ENCODE measurements at places on chromosomes 6 and 20.
A peak's percentile ranks its signal among the peaks of the same experiment; 100 is the strongest.

- no peak for DNase-seq
Observed at GRCh38 chr20:51085769-51086168, 62.9 kb upstream of the KCNG1 start.

GRCh38 chr20:33791959-33792597 is 19.1 kb upstream of the CHMP4B start:
- DNase-seq = peak; percentile 21

DNA sequence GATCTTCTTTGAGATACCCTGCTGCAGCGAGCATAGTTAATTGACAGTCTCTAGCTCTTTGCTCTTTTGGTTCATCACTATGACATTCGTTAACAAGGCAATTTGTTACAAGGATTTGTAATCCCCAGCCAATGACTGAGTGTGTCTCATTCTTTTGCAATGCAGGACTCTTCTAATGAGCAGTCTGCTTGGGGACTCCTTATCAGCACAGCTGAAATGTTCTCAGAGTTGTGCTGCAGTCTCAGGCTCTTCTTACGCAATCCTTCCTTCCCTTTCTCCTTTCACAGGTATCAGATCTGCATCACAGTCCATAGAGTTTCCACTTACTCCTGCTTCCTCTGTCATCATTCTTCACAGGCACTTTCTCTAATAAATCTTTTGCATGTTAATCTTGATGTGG is 161.2 kb upstream of the OGFRL1 start:
- DNase-seq = no peak

GRCh38 chr6:128993166-128993565 is 110.2 kb downstream of the LAMA2 start:
- DNase-seq = no peak

- no peak for DNase-seq
Observed at GRCh38 chr6:116030770-116031169, 29.9 kb downstream of the FRK start.

GRCh38 chr6:44453146-44453545 is 65.6 kb downstream of the CDC5L start:
- no peak for DNase-seq

GRCh38 chr6:14638906-14639761 is 521.6 kb downstream of the CD83 start:
- no peak for DNase-seq

DNA sequence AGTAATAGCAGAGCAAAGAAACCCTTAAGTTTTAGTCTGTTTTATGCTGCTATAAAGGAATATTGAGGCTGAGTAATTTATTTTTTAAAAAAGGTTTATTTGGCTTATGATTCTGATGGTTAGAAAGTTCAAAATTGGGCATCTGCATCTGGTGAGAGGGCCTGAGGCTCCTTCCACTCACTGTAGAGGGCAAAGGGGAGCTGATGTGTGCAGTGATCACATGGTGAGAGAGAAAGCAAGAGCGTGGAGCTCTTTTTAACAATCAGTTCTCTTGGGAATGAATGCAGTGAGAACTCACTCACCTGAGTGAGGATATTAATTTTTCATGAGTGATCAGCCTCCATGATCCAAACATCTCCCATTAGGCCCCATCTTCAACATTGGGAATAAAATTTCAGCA is 36.4 kb upstream of the SAMD3 start:
- DNase-seq = no peak

- DNase-seq = no peak
Observed at GRCh38 chr6:40990301-40990700, 48.7 kb downstream of the UNC5CL start.

GRCh38 chr20:17662333-17663039 is 19.6 kb downstream of the RRBP1 start:
- no peak for DNase-seq

DNA sequence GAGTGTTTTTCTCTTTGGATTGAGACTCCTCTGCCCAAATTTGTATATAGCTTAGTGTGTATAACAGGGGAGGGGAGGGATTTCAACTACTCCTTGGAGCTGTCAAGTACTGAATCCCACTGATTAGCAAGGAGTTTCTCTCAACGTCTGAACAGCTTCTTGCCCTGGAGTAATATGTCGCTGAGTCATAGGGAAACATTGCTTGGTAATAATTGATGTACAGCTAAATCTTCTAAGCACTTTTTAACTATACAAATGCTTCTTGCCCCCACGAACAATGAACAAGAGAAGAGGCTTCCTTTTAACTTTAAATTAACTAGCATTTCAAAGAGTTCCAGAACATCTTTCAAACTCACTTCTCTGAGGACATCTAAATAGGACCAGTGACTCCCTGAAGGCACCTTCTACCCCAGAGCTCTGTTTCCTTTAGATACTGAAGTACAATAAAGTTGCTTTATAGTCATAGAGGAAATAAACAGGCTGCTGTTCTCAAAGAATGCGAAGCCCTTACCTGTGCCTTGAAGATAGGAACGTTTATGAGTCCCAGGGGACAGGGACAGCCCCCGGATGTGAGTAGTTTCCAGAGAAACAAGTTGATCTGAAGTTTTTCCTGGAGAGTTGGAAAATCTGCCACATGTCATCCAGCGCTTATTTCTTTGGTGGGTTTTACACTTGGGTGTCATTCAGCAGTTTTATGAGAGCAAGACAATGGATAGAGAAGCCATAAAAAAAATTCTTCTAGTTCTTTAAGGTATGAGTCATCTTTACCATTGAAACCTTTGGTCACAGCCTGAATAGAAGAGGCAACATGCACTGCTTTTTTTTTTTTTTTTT is 462.5 kb upstream of the BTBD3 start:
- no peak for DNase-seq

- no peak for DNase-seq
Observed at GRCh38 chr20:62328684-62329388, 26.0 kb downstream of the ADRM1 start.

- no peak for DNase-seq
Observed at GRCh38 chr20:59403962-59404314, 103.5 kb downstream of the EDN3 start.

DNA sequence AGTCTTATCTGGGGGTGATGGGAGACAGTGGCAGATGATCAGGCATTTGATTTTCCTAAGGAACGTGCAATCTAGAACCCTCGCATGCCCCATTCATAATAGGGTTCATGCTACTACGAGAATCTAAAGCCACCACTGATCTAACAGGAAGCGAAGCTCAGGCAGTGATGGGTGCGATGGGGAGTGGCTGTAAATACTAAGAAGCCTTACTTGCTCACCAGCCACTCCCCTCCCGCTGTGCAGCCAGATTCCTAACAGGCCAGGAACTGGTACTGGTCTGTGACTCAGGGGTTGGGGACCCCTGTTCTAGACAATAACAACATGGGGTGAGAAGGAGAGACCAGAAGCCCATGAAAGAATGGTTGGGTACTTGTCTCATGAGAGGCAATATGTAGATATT is 4.5 kb downstream of the TREML4 start:
- DNase-seq = no peak

GRCh38 chr6:105432797-105433196 is 29.9 kb upstream of the PREP start:
- DNase-seq = no peak

GRCh38 chr20:25246182-25246999 is 1.5 kb upstream of the PYGB start:
- DNase-seq = no peak

- no peak for DNase-seq
Observed at GRCh38 chr20:17442588-17442987, 88.6 kb downstream of the BFSP1 start.

- peak; percentile 9 for DNase-seq
Observed at GRCh38 chr20:25310268-25310920, 62.5 kb downstream of the PYGB start.

DNA sequence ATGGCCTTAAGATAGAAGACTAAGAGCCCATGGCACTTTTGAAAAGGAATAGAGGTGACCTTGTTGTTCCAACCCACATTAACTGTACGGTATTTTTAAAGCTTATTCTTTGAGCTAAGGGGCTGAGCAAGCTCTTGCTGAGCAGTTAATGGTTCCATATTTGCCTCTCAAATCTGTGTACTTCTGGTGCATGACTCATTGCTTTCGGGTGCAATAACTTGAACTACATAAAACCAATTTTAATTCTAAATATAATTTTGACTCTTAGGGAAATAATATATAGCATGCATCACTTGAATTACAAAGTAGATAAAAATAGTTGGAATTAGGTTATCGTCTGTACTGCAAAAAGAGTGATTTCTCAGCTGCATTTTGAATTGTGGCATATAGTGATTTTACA is 348.1 kb upstream of the CITED2 start:
- DNase-seq = no peak

DNA sequence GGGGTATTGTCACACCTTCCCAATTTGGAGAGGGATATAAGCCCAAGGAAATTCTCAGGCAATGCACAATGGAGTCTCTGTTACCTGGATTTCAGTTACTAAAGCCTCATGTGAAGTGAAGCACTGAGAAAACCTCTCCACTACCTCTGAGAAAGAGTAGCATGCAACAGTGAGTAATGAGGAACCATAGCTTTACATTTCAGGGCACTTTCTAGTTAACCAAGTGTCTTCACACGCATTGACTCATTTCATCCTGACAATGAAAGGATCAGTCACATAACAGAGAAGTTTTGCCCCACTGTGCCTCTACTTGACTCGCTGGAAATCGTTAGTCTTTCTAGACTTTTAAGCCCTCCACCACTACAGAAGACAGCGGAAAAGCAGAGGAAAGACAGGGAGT is 86.2 kb upstream of the ARID1B start:
- DNase-seq = no peak

DNA sequence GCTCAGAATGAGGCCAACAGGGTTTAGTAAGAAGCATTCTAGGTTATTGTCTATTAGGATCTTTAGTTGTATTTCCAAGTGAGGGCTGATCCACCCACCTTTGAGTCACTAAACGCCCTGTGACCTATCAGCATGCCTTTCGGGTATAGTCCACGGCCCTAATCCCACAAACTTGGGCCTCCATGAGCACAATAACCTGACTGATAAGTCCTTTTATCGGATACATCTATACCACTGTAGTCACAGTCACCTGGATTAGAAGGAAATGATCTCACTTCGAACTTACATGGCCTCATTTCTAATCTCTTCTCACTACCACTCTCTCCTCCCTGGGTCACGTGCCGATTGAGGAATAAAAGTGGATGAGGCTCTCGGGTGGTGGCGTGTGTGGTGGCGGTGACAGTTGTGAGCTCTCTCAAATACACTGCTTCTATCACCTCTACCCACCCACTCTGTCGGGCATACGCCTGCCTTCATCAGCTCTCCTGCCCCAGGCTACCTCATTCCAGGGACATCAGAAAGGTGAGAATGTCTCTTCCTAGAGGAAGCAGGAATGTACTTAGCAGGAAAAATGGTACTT is 65.2 kb downstream of the TRAM2 start:
- DNase-seq = no peak

GRCh38 chr6:150560004-150560883 is 39.4 kb upstream of the PLEKHG1 start:
- DNase-seq = no peak

GRCh38 chr6:136952714-136953260 is 30.7 kb downstream of the SLC35D3 start:
- DNase-seq = no peak

GRCh38 chr6:3293271-3294155 is 34.8 kb downstream of the PSMG4 start:
- DNase-seq = no peak

GRCh38 chr20:57803508-57804005 is 93.7 kb upstream of the PMEPA1 start:
- no peak for DNase-seq

GRCh38 chr6:154824076-154824475 is 90.9 kb downstream of the SCAF8 start:
- DNase-seq = no peak

DNA sequence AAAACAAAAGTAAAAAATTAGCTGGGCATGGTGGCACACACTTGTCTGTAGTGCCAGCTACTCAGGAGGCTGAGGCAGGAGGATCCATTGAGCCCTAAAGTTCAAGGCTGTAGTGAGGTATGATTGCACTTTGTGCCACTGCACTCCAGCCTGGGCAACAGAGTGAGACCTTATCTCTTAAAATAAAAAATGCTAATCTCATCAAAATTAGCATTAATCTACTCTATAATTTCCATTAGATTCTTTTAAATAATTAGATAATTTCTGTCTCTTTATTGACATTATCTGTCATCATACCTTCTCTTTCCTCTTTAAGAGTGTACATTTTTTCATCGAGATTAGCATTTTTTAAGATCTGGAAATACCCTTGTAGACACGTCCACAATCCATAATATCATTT is 48.0 kb downstream of the PHACTR3 start:
- DNase-seq = no peak

DNA sequence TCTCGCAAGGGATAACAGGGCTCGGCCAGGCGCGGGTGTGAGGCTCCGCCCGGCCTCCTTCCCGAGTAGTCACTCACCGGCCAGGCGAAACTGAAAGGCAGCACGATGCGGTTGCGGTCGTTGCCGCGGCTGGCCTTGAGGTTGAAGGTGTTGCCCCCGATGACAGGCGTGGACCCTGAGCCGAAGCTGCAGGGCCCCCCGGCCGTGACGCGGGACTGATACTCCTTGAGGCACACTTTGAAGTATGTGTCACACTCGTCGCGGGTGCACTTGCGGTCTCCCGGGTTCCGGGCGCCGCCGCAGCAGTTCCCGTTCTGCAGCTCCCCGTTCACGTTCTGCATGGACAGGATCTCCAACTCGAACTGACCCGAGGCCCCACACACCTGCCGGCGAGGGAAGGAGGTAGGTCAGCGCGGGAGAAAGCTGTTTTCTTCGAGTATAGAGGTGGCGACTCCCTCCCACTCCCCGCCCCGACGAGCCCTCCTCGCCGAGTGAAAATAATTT is 1.1 kb downstream of the JAG1 start:
- DNase-seq = no peak

GRCh38 chr20:19880256-19881079 is 122.4 kb downstream of the RIN2 start:
- no peak for DNase-seq

DNA sequence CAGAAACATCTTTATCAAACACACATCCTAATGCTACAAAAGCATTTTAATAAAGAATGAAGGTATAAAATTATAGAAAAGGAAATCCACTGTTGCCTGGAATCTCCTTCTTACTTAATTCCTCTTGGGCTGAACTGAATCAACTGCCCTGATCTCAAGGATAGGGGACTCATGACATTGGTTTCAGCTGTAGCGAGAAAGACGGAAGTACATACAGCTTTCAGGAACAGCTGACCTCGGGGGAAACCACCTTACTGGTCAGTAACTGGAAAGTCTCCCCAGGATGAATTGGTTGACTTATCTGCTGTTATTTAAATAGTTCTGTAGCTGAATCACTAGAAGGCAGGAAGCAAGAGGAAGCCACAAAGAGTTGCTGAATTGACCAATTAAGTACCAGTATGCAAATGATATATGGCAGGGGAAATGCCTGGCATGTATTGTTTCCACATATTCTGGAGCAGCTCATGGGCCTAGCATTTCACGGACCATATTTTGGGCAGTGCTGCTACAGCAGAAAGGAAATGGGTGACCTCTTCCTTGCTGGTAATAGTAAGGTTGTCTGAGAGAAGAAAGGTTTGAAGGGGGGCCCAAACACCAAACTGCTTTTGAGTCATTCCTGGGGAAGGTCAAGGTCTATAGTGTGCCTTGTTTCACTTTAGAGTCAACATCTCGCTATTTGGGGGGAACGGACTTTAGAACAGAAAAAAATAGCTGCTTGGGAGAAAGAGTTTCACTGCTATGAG is 43.7 kb upstream of the MAP7 start:
- no peak for DNase-seq

- no peak for DNase-seq
Observed at GRCh38 chr6:90151576-90152422, 144.8 kb downstream of the BACH2 start.

GRCh38 chr6:159646116-159646515 is 46.9 kb downstream of the SOD2 start:
- no peak for DNase-seq

GRCh38 chr6:21208081-21208795 is 385.3 kb upstream of the SOX4 start:
- no peak for DNase-seq
